Neuronal stem cell (in vitro differentiated cells): ENCODE measurements at places on chromosomes 5 and 9.
A peak's percentile ranks its signal among the peaks of the same experiment; 100 is the strongest.

DNA sequence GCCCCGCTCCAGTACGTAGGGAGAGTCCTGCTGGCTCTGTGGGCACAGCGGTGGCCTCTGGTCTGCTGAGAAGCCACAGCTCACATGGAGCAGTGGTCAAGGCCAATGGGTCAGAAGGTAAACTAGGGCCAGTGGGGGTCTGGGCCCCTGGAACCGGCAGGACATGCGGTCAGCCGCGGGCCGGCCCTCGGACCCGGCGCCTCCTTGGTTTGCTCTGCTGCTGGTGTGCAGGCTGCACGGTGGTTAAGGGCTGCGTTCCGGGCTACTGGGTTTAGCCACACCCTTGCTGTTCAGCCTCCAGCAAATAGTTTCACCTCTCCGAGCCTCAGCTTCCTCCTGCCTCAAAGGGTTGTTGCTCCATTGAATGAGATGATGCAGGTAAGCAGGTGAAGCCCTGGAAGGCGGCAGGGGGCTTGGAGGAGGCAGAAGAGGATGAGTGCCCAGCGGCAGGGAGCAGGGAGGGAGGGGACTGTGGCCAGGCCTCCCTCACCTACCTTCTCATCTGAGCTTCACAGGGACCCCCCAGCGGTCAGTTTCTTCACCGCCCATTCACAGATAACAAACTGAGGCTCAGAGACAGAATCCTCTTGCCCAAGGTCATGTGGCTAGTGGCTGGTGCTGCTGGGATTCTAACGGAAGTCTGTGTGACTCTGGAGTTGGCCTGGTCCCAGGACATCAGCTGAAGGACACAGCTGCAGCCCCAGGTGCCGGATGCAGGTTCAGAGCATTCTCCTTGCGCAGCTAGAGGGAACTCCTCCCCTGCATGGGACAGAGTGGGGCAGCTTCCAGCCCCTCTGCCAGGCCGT lies 3.7 kb upstream of the COL5A1 start:
- H3K4me3 ChIP-seq, result no peak overlapping the region
- no peaks in the 10 kb centered on the region for H3K36me3 ChIP-seq
- peaks cover 9% of the 10 kb centered on the region for H3K4me1 ChIP-seq
- no peak overlapping the region for H3K27ac ChIP-seq
- H3K27me3 ChIP-seq, result no peaks in the 10 kb centered on the region
- no peak for DNase-seq

GRCh38 chr9:71820403-71820921 lies 52.1 kb upstream of the CEMIP2 start:
- DNase-seq, result no peak
- H3K4me1 ChIP-seq, result peaks cover 7% of the 10 kb centered on the region
- no peaks in the 10 kb centered on the region for H3K36me3 ChIP-seq
- H3K27me3 ChIP-seq, result no peaks in the 10 kb centered on the region
- no peak overlapping the region for H3K27ac ChIP-seq

DNA sequence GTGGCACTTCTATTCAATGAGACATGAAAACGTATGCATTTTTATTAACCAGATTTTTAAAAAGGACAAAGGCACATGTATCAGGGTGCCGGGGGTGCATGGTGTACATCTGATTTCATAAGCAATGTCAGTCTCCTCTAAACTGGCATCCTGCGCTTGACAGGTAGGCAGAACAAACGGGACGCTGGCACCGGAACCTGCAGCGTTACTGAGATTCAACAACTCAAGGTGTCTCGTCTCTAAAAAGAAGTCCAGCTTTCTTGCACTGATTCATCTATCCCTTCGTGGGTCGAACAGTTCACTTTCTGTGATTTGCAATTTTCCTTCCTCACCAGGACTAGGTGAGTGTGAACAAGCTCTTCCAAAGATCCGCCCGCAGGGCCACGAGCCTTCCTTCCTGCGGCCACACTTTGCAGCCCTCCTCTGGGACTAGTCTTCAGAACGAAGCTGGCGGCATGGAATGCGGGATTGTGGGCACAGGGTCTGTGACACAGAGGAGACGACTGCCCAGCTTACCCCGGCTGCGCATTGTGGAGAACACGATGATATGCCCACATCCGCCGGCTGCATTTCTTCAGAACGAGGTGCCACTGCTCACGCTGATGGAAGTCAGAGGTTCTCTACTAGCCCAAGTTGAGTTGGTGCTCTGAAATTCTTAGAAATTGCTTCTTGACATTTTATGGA lies 7.2 kb downstream of the SLC6A3 start:
- no peak for DNase-seq
- H3K36me3 ChIP-seq, result no peaks in the 10 kb centered on the region
- no peak overlapping the region for H3K27ac ChIP-seq
- no peak overlapping the region for H3K4me3 ChIP-seq
- no peaks in the 10 kb centered on the region for H3K4me1 ChIP-seq
- peaks cover 2% of the 10 kb centered on the region for H3K27me3 ChIP-seq

DNA sequence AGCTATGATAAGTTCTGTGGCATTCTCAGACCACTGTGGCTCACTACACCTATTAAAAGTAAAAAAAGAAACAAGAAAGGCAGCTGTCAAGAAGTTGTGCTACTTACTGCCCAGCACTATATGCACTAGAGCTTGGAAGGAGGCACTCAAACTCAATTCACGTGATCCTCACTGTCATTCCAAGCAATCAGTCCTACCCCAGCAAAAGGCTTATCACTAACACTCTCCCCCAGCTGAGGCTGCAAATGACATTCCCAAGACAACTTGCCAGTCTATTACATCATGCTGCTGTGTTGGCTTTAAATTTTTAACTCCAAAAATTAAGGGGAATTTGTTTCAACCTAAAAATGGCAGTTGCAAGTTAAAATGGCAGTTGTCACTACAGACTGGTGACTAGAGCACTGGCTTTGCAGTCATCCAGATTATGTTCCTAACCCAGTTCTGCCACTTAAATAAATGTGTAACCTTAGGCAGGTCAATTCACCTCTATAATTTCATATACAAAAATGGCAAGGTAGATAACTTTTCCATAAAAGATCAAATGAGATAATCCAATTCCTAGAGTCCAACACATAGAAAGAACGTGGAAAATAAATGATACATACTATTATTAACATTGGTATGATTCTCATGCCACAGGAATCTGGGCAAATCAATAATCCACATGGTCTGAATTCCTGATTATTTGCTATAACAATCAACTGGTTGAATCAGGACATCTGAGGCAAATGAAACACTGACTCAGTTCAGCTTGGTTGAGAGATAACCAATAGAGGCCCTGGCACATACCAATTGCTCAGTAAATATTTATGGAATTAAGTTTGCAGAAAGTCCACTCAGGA lies 52.4 kb downstream of the FBXW11 start:
- H3K36me3 ChIP-seq, result no peaks in the 10 kb centered on the region
- DNase-seq, result no peak
- no peaks in the 10 kb centered on the region for H3K27me3 ChIP-seq
- peaks cover 1% of the 10 kb centered on the region for H3K4me1 ChIP-seq
- no peak overlapping the region for H3K4me3 ChIP-seq
- H3K27ac ChIP-seq, result no peak overlapping the region

GRCh38 chr9:2173861-2174260 lies 158.7 kb downstream of the SMARCA2 start:
- H3K36me3 ChIP-seq, result peaks cover 1% of the 10 kb centered on the region
- H3K27me3 ChIP-seq, result no peaks in the 10 kb centered on the region
- H3K4me3 ChIP-seq, result no peak overlapping the region

GRCh38 chr9:127300886-127301447 lies 36.4 kb downstream of the GARNL3 start:
- no peaks in the 10 kb centered on the region for H3K4me1 ChIP-seq
- no peaks in the 10 kb centered on the region for H3K36me3 ChIP-seq
- H3K4me3 ChIP-seq, result no peak overlapping the region
- no peak overlapping the region for H3K27ac ChIP-seq

DNA sequence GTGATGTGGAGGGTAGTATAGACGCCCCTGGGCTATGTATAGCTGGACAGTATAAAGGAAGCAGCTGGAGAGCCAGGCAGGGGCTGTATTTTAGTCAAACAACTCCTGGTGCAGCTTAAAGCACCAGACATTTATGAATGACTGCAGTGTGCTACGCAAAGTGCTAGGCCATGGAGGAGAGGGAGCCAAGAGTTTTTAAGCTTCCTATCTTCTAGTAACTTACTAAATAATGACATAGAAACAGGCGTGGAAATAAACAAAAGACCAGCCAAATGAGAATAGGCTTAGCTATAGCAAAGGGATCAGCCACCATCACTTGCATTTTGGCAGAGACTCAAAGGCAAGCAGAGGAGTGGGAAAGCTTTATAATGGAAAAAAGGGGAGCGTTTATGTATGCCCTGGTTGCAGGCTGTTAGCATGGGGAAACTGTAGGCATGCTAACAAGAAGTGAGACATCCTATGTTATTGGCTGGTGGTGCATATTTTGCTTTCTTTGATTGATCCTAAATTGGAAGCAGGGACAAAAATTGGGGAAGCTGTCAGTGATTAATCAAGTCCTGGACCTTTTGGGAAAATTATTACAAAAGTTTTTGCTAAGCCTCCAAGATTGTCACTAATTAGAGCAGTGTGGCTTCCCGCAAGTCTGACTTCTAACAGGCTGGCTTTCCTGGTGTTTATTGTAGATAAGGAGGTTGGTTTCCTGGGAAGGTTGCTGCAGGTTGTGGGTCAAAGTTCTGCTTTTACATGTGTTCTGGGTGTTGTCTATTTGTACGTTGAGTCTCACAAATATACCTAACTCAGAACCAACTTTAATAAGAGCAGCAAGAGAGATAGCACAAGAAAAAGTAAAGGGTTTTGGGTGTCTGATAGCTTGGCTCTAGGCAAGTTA lies 46.6 kb downstream of the RAB3C start:
- no peak overlapping the region for H3K27ac ChIP-seq
- H3K4me1 ChIP-seq, result no peaks in the 10 kb centered on the region
- no peak overlapping the region for H3K4me3 ChIP-seq

DNA sequence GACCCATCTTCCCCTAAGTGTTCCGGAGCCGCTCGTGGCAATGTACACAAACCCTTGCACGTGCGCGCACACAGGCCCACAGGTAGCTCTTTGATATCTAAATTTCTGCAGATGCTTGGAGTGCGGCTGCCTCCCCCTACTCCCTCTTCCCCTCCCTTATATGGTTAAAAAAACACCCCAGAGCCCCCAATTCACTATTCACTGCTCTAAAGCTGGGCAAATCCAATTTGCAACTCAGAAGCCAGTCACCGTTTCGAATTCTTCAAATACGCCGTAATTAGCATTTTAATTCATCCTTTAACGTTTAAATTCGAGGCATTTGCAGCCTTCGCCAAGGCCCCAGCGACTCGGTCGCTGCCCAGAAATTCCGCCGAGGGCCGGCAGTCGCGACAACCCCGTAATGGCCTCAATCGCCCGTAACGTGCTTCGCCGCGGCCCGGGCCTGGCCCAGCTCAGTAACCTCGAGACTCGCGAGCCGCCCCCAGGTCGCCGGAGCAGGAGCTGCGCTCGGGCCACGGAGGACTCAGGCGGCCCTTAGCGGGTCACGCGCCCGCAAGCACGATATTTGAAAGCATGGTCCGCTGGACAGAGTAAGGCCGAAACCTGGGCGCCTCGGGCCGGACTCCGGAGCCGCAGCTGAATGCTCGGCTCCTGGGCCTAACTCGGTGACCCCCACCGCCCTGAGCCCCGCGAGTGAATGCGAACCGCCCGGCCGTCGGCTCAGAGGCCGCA lies 1.3 kb downstream of the IRX2 start:
- H3K4me3 ChIP-seq, result peak overlapping the region; percentile 95
- H3K36me3 ChIP-seq, result peaks cover 9% of the 10 kb centered on the region
- H3K27ac ChIP-seq, result no peak overlapping the region
- H3K27me3 ChIP-seq, result peaks cover 5% of the 10 kb centered on the region
- H3K4me1 ChIP-seq, result peaks cover 13% of the 10 kb centered on the region

- no peak overlapping the region for H3K4me3 ChIP-seq
- H3K36me3 ChIP-seq, result no peaks in the 10 kb centered on the region
- DNase-seq, result no peak
- no peaks in the 10 kb centered on the region for H3K4me1 ChIP-seq
- no peaks in the 10 kb centered on the region for H3K27me3 ChIP-seq
These were observed 661.8 kb upstream of the RIOK2 start for GRCh38 chr5:97844797-97845196.

DNA sequence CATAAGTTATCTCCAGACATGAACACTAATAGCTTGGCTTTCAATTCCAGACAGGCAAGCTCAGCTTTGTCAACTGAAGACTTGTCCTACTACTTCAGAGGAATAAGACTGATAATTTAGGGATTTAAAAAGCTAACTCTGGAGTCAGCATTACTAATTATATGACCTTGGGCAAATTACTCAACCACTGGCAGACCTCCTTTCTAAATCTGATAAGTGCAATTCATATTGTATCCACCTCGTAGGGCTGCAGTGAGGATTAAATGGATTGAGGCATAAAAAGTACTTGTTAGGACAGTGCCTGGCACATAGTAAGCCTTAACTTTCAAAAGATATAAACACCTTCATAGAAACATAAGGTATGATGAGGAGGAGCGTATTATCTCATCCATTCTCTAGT lies 104.4 kb downstream of the KLHL3 start:
- H3K4me3 ChIP-seq, result no peak overlapping the region
- H3K27ac ChIP-seq, result no peak overlapping the region
- peaks cover 21% of the 10 kb centered on the region for H3K4me1 ChIP-seq
- DNase-seq, result no peak
- H3K27me3 ChIP-seq, result no peaks in the 10 kb centered on the region

DNA sequence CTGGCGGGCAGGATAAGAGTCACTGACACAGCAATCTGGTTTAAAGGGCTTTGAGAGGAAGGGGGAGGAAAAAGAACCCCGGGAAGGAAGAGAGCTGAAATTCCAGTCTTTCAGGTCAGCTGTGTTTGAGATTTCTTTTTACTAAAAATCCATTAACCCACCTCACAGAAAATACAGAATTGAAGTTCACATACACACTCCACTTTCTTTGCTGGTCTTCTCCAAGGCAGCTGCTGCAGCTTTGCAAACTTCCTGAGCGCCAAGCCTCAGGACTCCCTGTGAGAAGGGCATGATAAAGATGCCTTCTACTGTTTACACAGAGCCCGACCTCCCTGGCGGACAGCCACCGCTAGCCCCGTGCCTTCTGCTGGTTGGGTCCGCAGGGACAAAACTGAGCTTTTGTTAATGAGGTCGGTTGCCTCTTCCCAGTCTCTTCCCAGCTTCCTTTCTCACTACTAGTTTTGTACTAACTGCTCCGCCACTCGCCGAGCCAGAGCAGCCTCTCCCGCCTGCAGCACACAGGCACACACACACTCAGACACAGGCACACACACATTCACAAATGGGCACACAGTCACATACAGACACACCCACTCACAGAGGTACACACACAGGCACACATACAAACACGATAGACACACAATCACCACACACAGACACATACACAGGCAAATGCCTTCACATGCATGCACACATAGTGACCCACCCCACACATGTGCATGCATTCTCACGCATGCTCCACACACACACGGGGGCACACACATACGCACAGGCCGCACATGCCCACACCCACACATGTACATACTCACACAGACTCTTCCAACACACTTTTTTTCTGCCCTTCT lies at the start of gene FREM1:
FREM1 (minus strand) TSS at position 468 of the 845 bp plus-strand sequence. CDS start 41,451 bp downstream, outside the sequence.
- H3K27ac ChIP-seq, result no peak within 1 kb of the TSS
- H3K36me3 ChIP-seq, result peaks cover under 1% of the 10 kb centered on the region
- H3K27me3 ChIP-seq, result peaks cover 3% of the 10 kb centered on the region

DNA sequence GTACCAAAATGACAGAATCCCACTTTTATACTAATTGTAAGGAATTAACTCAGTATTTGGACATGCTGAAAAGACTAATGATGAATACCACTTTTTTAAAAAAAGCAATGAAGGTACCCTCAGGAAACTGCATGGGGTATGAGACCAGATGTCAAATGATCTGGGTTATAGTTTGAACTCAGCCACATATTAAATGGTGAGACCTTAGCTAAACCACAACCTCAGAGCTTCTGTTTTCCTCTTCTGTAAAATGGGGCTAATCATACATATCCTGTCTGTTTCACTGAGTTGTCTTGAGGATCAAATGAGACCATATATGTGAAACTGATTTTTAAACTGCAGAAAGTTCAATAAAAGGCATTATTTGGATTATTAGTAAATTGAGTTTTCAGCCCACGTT lies 238.4 kb downstream of the AP3B1 start:
- no peak overlapping the region for H3K4me3 ChIP-seq
- no peaks in the 10 kb centered on the region for H3K36me3 ChIP-seq
- DNase-seq, result no peak
- no peaks in the 10 kb centered on the region for H3K4me1 ChIP-seq
